Right cardiac atrium (tissue), 5 donors: ENCODE measurements at places on chromosomes 5 and 9. TPM values are rescaled to one million over a fixed set of nuclear protein-coding genes. Genes with fewer than 3 reads are reported as not detected.

- no peak for DNase-seq
Measured at GRCh38 chr5:14408969-14409586, 172.5 kb upstream of the OTULINL start.

GRCh38 chr9:36389590-36389989, 10.5 kb downstream of the RNF38 start:
- DNase-seq: no peak

DNA sequence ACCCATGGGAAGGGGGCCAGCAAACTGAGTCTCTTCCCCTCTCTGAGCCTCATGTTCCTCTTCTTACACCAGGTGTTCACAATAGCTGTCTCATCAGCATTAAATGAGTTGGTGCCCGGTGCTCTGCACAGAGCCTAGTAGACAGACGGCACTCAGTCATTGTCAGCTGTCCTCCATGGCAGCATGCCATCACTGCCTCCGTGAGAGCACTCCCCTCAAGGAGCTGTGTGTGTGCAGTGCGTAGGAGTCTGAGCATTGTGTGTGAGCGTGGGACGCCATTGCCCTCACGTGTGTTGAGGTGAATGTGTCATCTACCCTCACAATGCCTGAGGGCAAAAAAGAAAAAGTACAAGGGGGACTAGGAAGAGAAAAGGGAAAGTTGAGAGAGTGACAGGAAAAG, 536.5 kb downstream of the CDK5RAP2 start:
- DNase-seq: no peak

GRCh38 chr5:173411791-173412555, 83.8 kb upstream of the STC2 start:
- no peak for DNase-seq

Gene RABGAP1
- total RNA-seq: 56.7 TPM

Gene ORM2
- total RNA-seq: not detected

Gene EIF4E1B
- not detected for total RNA-seq

Gene SPINK5
- total RNA-seq: 3.0 TPM

Gene CCDC171
- total RNA-seq: 1.9 TPM

Gene ANKRD20A1
- 8.7 TPM for total RNA-seq
